ENCODE measurements at places on chromosomes 12 and 14.

DNA sequence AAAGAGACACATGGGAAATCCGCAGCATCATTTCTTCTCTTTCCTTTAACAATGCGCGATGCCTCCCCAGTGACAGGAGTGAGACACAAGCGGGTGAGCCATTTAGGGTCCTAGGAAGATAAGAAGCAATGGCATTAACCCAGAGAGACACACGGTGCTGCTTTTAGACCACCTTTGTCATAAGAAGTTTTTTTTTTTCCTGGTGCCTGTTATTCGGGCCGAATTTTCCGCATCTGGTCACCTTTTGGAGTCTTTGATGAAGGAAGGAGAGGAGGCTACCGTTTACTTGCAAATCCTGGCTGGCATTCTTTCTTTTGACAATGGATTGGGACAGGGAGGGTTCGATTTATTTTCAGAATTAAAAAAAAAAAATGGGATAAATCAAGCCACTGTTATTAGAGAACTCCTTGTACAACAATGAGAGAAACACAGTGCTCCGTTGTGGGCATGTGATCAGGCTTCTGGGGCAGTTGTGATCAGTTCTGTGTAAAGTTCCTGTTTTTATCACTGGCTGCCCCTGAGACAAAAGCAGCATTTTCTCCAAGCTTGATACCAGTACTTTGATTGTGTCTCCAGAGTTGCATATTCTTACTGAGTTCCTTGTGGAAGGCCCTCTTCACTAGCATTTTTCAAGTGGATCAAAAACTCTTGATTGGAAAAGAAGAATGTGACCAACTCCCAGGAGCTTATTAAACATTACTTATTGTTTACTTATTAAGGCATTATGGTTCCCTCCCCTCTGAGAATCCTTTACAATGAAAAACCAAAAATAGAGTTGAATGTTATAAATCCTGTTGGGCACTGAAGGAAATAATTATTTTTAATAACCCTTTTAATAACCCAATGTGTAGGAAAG lies 1.1 kb downstream of the DIP2B start:
- no peak for DNase-seq

DNA sequence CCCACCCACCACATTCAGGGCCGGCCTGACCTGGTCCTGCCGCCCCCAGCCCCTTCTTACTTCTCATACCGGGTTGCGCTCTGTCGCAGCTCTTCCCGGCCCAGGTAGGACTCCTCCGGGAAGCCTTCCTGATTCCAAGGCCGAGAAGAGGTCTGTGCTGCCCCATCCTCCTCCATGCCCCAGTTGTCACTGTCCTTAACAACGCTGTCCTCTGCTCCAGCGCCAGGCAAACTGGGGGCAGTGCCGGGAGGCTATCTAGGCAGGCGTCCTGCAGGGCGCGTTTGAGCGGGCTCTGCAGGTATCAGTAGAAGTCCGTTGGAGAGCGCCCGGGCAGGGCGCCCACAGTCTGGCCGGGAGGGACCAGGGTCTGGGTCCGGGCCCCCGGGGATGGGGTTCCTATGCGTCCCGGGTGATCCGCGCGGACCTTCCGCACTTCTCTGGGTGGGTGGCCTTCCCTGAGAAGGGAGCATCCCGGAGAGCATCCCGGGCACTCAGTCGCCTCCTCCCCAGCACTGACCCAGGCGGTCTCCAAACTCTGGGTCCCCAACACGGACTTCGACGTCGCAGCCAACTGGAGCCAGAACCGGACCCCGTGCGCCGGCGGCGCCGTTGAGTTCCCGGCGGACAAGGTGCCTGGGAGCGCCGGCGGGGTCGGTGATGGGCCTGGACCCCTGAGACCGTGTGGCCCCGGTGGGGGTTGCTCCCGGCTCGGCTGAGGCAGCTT lies 900 bp downstream of the AMN start:
- no peak for DNase-seq

- peak; percentile 17 for DNase-seq
Measured at GRCh38 chr12:12985817-12986408, 14.2 kb downstream of the HEBP1 start.

- DNase-seq, result no peak
Measured at GRCh38 chr14:94383777-94384176, 4.6 kb downstream of the SERPINA1 start.

DNA sequence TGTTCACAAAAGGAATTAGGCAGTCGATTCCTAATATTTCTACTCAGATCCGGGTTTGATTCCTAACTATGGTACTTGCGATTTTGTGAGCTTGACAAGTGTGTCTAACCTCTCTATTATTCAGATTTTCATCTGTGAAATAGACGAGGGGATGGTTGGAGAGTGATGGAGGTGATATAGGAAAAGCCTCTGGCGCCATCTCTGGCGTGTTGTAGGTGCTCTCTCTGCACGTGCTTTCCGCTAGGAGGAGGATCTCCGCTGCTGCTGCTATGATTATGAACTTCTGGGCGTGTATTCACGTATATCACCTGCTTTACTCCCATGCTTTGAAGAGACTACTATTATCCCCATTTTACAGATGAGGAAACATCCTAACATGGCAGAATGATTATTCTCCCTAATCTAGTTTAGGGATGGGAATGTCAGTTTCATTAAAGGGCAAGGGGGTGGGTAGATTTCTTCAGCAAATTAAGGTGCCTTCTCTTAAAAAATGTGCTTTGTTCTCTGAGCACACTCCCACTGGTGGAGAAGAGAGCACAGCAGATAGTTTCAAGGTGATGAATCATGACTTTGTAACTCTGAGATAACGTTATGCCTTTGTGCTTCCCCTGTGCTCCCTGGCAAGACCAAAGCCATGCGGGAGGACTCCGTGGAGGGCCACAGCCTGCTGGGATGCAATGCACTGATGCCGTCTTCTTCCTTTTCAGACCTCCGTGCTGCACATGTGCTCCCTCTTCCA lies 97.1 kb downstream of the PRIMA1 start:
- DNase-seq, result no peak

DNA sequence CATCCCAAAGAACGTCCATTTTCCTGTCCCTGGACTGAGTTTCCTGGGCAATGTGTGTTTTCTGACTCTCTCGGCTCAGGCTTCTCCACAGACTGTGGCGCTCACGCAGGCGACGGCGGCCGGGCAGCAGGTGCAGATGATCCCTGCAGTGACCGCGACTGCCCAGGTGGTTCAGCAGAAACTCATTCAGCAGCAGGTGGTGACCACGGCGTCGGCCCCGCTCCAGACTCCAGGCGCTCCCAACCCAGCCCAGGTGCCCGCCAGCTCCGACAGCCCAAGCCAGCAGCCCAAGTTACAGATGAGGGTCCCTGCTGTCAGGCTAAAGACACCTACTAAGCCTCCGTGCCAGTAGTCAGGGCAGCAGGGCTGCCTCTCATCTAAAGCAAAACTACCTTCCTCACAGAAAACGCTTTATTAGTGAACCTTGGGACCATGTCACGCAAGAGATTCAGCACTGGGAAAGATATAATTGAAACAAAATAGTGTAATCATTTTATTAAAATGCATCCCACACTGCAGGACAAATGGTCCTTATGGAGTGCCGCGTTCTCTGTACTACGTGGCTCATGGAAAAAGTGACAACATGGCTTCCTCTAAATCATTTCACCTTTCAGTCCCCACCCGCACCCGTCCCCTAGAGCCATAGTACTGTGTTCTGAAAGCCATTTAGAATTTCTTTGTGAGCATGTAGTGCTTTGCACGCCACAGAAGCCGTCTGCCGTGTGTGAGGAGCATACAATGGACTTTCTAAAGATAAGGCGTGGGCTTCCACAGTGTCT lies 66.6 kb downstream of the DDX51 start:
- no peak for DNase-seq

DNA sequence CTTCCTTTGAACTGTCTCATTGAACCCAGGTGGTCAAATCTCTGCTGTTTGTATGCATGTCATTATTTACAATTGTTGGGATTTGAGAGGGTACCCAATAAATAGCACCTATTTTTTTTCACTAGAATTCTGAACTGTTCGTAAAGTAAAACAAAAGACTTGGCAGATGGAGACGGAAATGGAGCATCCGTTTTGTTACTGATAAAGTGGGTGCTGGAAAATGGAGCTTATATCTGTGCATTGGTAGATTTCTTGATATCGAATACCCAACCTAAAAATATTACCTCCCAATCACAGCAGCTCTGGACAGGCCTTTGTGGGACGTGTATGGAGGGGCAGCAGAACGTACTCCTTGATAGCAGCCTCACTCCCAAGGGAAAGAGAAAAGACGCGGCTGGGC lies 224.4 kb downstream of the C12orf75 start:
- DNase-seq, result no peak

- no peak for DNase-seq
Measured at GRCh38 chr14:64915797-64916196, 1.5 kb downstream of the CHURC1 start.

DNA sequence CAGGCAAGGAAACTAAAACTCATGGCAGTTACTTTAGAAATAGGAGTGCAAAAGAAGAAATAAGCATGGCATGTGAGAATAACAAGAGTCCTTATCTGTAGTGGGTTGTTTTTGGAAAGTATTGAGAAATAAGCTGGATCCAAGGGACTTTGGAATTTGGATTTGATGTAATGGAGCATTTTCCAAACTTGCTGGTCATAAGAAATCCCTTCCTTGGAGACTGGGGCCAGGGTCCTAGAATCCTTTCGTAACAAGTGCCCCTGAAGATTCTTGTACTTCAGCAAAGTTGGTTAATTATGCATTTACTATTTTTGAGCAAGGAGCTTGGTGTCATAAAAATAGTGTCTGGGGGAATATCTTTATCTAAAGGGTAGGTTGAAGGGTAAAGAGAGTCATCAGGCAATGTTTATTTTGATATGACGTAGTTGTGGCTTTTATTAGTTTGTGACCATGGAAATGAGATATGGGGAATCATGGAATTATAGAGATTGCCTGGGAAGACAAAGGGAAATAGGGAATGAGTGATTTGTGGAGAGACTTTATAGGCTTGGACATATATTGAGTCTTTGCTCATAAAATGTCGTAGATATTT lies 53.9 kb downstream of the WNK1 start:
- no peak for DNase-seq

DNA sequence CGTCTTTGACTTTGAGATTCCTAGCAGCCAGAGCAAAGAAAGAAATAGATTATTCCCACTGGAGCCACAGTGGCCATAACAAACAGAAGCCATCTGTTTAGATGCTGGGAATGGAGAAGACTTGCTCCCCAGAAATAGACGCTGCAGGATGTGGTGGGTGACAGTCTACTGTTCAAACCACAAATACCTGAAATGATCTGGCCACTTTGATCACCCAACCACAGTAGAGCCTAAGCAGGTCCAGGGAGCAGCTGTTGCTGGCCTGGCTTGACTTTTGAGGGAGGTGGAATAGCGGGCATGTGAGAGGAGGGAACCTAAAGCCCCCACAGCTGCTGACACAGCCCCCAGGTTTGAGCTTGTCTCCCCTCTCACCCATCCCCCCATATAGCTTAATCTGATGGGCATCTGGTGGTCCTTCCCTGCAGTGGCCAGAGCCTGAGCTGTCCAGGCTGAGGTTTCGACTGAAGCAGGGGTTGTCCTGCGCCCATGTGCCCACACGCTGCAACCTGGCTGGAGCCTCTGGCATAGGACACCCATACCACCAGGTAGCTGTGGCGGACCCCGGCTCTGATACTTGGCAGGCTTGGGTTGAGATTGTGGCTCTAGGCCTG lies 38.7 kb downstream of the SH2B3 start:
- no peak for DNase-seq

DNA sequence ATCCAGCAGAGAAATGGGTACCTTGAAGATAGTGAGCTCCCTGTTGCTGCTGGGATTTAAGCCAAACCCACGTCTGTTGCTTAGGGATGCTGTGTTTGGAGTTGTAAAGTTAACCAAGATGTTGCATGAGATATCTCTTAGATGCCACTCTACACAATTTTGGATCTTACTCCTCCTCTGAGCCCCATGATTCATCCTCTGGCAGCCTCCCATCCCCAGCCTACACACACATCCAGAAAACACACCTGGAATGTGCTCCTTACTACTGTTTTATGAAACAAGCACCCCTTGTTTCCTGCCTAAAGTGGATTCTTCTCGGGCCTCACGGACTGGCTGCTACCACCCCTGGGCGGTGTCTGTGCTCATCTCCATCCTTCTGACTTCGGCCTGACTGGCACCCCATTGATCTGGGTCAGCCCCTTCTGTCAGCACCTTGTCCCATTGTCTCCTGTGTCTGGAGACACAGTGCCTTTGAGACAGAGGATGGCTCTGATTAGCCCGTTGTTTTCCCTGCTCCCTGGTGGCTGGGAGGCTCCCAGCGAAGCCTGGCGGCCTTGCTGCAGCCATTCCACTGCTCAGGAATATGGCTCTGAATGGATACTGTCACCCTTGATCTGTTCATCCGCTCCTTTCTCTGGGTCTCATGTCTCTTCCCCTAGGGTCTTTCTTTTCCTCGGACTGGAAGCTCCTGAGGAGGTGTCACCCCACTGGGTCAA lies 24.3 kb downstream of the TSPAN9 start:
- DNase-seq, result no peak

DNA sequence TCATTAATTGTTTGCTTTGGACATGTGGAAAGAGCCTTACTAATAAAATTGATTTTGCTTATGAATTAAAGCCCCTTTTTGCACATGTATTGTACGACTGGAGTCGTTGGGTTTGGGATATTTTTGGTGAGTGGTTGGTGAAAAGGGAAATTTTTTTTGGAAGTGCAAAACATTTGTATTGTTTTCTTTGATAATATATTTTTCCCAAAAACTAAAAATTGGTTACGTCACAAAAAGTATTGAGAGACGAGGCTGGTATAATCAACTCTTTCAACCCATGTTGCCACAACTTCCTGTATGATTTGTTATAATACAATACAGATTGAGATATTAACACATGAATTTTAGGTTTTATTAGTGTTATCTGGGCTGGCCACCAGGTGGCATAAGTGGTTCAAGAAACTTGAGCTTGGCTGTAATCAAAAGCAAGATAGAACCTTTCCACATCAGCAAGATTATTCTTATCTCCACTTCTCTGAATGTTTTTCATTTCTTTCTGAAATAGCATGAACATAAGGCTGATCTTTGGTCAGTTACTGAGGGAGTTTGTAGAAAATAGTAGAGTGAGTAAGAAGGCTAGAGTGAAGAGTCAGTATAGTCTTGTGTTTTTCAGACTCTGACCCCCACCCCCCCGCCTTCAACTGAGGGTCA lies 8.7 kb downstream of the NGDN start:
- DNase-seq, result peak; percentile 68

GRCh38 chr12:129762436-129762835 lies 141.4 kb downstream of the TMEM132D start:
- no peak for DNase-seq

DNA sequence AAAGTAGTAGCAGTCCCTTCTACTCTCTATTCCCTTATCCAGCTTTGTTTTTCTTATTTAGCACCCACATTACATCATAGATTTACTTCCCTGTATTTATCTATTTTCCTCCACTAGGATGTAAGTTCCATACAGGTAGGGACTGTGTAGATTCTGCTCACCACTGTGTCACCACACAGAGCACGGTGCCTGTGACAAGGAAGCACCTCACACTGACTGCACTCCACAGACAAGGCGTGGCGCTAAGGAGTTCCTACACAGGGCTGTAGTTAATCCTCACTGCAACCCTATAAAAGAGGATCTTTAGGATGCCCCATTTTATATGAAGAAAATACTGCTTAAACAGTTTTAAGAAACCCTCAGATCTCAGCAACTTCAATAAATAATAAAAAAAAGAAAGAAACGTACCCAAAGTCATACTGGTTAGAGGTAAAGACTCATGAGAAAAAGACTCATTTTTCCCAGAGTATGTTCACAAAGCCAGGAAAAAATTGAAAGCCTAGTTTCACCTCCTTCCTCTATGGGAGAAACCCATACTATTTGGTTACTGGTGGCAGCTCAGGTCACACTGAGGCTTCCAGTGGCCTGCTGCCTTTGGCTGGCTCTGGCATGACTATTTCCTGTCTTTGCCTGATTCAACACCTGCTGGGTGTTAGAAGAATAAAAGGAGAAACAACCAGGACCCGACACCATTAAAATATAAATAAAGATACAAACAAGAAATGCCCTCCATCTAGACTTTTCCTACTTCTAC lies 36.9 kb downstream of the RAD9B start:
- no peak for DNase-seq

Data from activated naive CD4-positive, alpha-beta T cell treated with anti-CD3 and anti-CD28 coated beads, Interleukin-2, amount 50 U/mL, for 16 hours (primary cell).